Heart right ventricle (tissue), 16 donors: ENCODE measurements at places on chromosomes 1 and 21. TPM values are rescaled to one million over a fixed set of nuclear protein-coding genes. Genes with fewer than 3 reads are reported as not detected.
A peak's percentile ranks its signal among the peaks of the same experiment; 100 is the strongest.

- H3K27me3 ChIP-seq = no peaks in the 10 kb centered on the region
- H3K4me3 ChIP-seq = no peak overlapping the region
- no peak overlapping the region for H3K27ac ChIP-seq
- no peaks in the 10 kb centered on the region for H3K4me1 ChIP-seq
Measured at GRCh38 chr1:240646571-240647240, 34.8 kb upstream of the GREM2 start.

- H3K4me1 ChIP-seq = no peaks in the 10 kb centered on the region
- no peak for DNase-seq
- no peak overlapping the region for H3K4me3 ChIP-seq
- no peaks in the 10 kb centered on the region for H3K27me3 ChIP-seq
- no peaks in the 10 kb centered on the region for H3K36me3 ChIP-seq
Measured at GRCh38 chr21:35234725-35235124, 185.6 kb upstream of the RUNX1 start.

DNA sequence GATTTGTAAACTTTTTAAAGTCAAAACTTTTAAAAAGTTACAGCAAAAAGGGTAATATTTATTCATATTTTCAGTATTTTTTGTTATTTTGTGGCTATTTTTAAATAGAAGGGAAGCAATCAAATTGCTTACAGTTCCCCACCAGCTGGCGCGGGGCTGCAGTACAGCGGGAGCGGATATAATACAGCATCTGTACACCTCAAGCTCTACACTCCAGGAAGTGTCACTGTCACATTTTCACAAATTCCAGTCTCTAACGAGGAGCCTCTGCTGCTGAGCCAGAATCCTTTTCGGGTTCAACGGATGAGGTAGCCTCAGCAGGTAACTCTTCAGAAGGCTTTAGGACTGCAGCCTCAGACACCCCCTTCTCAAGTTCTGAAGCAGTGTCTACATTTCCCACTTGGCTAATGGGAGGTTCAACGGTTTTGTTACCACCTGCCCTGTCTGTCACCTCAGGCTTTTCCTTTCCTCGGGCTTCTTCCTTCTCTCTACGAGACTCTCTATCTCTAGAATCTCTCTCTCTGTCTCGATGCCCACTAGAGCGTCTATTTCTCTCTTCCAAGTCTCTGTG lies 11.7 kb downstream of the SOD1 start:
- no peaks in the 10 kb centered on the region for H3K4me1 ChIP-seq
- no peak overlapping the region for H3K4me3 ChIP-seq
- H3K27ac ChIP-seq = no peak overlapping the region
- no peak for DNase-seq
- peaks cover 63% of the 10 kb centered on the region for H3K36me3 ChIP-seq

DNA sequence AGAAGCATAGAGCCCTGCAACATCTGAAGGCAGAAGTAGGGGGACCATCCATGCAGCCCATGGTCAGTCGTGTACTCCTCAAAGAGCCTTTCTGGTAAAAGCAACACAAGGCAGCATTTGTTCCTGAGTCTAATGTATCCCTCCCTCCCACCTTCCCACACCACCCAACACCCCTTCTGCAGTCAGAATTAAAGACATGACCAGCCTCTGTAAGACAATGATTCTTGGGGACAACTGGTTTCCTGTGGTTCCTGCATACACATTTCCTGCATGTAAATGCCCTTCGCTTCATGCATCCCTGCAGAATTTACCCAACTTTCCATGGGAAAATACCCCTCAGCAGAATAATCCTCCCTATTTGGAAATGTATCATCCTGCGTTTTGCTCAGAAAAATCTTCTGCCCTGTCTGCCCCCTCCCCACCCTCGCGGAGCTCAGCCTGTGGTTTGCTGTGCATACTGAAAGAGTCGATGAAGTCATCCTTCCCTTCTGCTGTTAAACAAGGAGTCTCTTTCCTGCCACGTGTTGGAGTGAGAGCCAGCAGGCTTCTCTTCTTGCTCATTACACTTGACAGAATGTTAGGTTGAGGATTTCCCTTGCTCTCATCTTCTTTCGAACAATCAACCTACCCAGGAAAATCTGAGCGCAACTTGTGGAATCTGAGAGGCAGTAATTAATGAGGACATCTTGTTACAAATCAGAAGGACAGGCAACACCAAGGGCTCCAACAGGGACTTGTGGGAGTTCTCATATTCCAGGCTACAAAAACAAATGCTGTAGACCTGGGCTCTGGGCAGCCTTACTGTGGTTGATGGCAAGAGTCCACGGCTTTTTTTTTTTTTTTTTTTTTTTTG lies 4.7 kb downstream of the TNN start:
- H3K27ac ChIP-seq = peak overlapping the region; percentile 12
- H3K36me3 ChIP-seq = no peaks in the 10 kb centered on the region
- H3K4me1 ChIP-seq = peaks cover 40% of the 10 kb centered on the region
- no peak for DNase-seq
- no peak overlapping the region for H3K4me3 ChIP-seq

GRCh38 chr1:167746988-167747655 lies 25.3 kb downstream of the MPZL1 start:
- no peaks in the 10 kb centered on the region for H3K27me3 ChIP-seq
- no peak for DNase-seq
- no peak overlapping the region for H3K27ac ChIP-seq
- H3K4me1 ChIP-seq = no peaks in the 10 kb centered on the region
- no peak overlapping the region for H3K4me3 ChIP-seq

GRCh38 chr1:78355656-78356055 lies 135.1 kb upstream of the PTGFR start:
- no peaks in the 10 kb centered on the region for H3K36me3 ChIP-seq
- no peaks in the 10 kb centered on the region for H3K27me3 ChIP-seq
- H3K27ac ChIP-seq = no peak overlapping the region
- no peaks in the 10 kb centered on the region for H3K4me1 ChIP-seq
- no peak for DNase-seq

The CRB1 gene
- total RNA-seq = 0.99 TPM

The AMY2B gene
- 29.7 TPM for total RNA-seq
